ENCODE measurements at places on chromosomes 16 and 17. TPM values are rescaled to one million over a fixed set of nuclear protein-coding genes. Genes with fewer than 3 reads are reported as not detected.

The FBXO39 gene
- total RNA-seq: not detected

The MYLK3 gene
- 2.3 TPM for total RNA-seq

The MED31 gene
- 18.1 TPM for total RNA-seq

The SUPT4H1 gene
- total RNA-seq: 54.6 TPM

The KRT9 gene
- total RNA-seq: not detected

The FADS6 gene
- total RNA-seq: not detected

The PIPOX gene
- total RNA-seq: 1.4 TPM

The SIRT7 gene
- 14.7 TPM for total RNA-seq

The CTRB2 gene
- total RNA-seq: 14.6 TPM

The OR4D1 gene
- total RNA-seq: 0.09 TPM

The ACBD4 gene
- total RNA-seq: 12.6 TPM

The PYY gene
- total RNA-seq: not detected

The CKLF gene
- total RNA-seq: 48.5 TPM

The KRT28 gene
- total RNA-seq: not detected

The ITGAL gene
- 14.4 TPM for total RNA-seq

The SLC6A2 gene
- 0.26 TPM for total RNA-seq

The AANAT gene
- total RNA-seq: 0.31 TPM

The SEPTIN12 gene
- not detected for total RNA-seq

The TRPV2 gene
- total RNA-seq: 105 TPM

The OTOP3 gene
- not detected for total RNA-seq

The FN3K gene
- total RNA-seq: 21.0 TPM

The PABPN1L gene
- not detected for total RNA-seq

The SHBG gene
- 0.63 TPM for total RNA-seq

The PMP22 gene
- 163 TPM for total RNA-seq

The SULT1A2 gene
- total RNA-seq: 6.4 TPM

The ABAT gene
- total RNA-seq: 9.6 TPM

The MRPL28 gene
- total RNA-seq: 65.0 TPM

The PRSS36 gene
- total RNA-seq: 4.2 TPM

The NPW gene
- 0.71 TPM for total RNA-seq

The GPR139 gene
- not detected for total RNA-seq

The SLC5A11 gene
- total RNA-seq: not detected

The ABCA3 gene
- 486 TPM for total RNA-seq

The PPL gene
- 78.5 TPM for total RNA-seq

The MFAP4 gene
- total RNA-seq: 108 TPM

The TP53TG3D gene
- not detected for total RNA-seq

The VPS25 gene
- total RNA-seq: 64.8 TPM

Measured in lung (tissue), 17 donors.